ENCODE measurements at places on chromosomes 7 and 10.

GRCh38 chr10:122707535-122707934, 7.9 kb upstream of the C10orf120 start:
- DNase-seq, result no peak

DNA sequence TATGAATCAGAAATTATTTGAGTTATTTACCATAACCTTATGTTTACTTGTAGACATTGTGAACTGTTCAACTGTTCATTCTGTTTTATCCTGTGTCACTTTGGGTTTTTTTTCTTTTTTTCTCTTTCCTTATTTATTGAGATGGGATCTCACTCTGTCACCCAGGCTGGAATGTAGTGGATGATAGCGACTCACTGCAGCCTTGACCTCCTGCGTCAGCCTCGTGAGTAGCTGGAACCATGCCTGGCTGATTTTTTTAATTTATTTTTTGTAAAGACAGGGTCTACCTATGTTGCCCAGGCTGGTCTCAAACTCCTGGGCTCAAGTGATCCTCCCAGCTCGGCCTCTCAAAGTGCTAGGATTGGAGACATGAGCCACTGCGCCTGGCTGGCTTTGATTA, 97.1 kb downstream of the CSTF2T start:
- no peak for DNase-seq

DNA sequence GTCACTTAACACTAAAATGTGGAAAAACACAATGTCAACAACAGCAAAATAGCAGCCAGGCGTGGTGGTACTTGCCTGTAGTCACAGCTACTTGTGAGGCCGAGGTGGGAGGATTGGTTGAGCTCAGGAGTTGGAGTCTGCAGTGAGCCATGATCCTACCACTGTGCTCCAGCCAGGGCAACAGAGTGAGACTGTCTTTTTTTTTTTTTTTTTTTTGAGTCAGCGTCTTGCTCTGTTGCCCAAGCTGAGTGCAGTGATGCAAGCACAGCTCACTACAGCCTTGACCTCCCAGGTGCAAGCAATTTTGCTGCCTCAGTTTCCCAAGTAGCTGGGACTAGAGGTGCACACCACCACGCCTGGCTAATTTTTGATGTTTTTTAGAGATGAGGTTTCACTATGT, 6.1 kb downstream of the KCTD7 start:
- no peak for DNase-seq

GRCh38 chr7:98085674-98086073, 21.0 kb upstream of the LMTK2 start:
- DNase-seq, result no peak

DNA sequence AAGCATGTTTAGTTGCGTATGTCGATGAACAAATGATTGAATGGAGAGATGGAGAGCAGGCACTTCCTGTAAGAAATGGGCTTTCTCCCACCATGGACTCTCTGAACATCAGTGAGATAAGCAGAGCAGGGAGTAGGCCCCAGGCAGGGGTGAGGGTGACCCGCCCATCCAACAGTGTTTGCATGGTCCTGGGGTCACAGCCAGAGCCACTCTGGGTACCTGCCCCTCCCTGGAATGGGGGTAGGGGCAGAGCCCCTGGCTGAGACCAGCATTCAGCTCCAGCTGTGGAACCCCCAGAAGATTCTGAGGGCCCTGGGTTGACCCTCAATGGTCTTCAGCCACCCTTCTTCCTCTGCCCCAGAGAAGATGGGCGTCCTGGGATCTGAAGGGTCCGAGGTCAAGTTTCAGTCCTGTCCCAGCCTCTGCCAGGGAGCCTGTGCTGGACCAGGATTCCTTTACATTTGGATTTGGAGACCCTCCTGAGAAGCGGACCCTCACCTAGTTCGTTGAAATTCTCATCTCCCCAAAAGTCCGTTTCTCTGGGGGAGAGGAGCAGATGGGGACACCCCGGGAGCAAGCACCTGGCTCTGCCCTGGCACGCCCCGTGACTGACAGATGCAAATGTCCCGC, 2.4 kb upstream of the FGF8 start:
- DNase-seq, result no peak

- DNase-seq, result no peak
These were observed 41.1 kb downstream of the GNAI1 start for GRCh38 chr7:80175744-80176143.

DNA sequence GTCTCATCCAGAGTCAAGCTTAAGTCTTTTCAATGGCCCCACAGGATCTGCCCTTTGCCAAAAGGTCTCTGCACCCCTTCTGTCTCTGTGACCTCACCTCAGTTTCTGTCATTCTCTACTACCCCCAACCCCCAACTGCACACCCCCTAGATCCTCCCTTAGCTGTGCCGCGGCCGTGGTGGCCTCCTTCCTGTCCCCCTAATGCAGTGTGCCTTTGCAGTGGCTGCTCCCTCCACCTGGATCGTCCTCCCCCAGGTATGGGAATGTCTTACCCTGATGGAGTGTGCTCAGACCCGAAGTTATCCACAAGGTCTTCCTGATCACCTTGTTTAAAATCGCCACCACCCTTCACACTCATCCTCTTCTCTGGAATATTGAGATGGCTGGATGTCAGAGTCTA, 9.6 kb downstream of the FGF8 start:
- DNase-seq, result no peak

- DNase-seq, result no peak
These were observed 152.6 kb downstream of the SLC16A9 start for GRCh38 chr10:59557052-59557451.

DNA sequence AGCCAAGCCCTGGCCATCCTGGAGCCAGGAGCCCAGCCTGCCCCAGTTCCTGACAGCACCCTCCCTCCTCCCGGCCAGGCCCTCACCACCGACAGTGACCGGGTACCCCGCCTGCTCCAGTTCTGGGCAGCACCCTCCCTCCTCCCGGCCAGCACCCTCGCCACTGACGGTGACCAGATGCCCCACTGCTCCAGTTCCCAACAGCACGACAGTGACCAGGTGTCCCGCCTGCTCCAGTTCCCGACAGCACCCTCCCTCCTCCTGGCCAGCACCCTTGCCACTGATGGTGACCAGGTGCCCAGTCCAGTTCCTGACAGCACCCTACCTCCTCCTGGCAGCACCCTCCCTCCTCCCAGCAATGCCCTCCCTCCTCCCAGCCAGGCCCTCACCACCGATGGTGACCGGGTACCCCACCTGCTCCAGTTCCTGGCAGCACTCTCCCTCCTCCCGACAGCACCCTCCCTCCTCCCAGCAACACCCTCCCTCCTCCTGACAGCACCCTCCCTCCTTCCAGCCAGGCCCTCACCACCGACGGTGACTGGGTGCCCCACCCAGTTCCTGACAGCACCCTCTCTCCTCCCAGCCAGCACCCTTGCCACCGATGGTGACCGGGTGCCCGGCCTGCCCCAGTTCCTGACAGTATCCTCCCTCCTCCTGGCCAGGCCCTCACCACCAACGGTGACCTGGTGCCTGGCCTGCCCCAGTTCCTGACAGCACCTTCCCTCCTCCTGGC, 40.3 kb downstream of the VIPR2 start:
- DNase-seq, result no peak

DNA sequence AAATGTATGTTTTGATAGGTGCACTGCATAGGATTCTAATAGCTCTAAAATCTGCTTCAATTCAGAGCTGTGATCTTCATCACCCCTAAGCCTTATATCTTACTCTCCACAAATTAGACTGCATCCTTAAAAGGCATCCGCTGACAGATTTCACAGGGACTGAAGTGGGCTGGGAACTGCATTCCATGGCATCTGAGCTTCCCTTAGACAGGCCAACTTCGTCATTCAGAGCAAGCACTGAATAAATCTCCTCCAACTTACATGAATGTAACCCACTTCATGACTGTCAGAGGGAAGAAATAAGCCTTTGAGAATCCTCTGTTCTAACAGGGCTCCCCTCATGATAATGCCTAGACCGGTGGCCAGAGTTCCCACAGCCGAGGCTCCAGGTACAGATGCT, 71.3 kb downstream of the SFMBT2 start:
- DNase-seq, result no peak

DNA sequence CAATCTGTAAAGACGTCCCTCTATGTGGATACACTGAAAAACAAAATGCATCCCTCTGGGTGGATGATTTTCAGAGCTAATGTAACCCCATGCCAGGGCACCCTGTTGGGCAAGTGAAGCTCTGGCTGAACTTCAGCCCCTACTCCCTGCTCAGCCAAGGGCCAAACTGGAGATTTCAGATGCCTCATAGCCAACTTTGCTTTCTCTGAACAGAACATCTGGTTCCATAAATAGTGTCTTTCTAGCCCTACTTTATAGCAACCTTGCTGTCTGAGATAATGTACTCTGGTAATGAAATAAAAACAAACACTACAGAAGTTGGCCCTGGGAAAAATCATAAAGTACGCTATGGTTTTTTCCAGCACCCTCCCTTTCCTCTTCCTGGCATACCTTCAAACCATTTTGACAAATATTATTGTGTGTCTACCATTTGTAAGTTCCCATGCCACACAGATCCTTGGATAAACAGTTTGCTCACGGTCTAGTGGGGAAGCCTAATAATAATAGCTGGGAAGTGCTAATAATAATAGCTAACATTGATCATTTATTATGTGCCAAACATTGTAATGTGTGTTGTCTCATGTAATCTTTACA, 3.4 kb downstream of the ENTPD1 start:
- DNase-seq, result no peak

DNA sequence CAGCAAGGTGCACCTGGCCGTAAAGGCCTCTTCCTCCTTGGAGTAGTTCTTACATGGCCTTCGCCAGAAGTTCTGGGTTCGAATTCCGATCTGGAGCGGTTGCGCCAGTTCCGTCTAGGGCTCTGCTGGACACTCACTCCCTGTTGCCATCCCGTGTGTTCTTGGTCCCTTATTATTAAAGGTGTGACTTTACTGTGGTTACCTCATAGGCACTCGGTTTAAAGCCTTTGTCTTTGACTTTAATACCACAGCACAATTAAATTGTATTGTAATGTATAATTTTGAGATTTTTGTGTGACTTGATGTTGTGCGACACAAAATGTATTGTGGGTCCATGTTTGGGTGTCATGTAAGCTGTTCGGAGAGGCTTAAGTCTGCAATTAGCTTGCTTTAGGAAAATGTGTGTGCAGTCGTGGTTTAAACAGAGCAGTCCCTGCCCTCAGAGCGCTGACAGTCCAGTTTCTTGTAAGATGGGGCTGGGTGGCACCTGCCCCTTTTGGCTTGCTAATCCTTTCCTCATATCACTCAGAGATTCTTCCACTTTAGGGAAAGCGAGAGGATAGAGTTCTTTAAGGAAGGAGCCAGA, 919 bp downstream of the INPP5F start:
- DNase-seq, result no peak

- DNase-seq, result no peak
These were observed 12.2 kb upstream of the SVIL start for GRCh38 chr10:29646960-29647461.

DNA sequence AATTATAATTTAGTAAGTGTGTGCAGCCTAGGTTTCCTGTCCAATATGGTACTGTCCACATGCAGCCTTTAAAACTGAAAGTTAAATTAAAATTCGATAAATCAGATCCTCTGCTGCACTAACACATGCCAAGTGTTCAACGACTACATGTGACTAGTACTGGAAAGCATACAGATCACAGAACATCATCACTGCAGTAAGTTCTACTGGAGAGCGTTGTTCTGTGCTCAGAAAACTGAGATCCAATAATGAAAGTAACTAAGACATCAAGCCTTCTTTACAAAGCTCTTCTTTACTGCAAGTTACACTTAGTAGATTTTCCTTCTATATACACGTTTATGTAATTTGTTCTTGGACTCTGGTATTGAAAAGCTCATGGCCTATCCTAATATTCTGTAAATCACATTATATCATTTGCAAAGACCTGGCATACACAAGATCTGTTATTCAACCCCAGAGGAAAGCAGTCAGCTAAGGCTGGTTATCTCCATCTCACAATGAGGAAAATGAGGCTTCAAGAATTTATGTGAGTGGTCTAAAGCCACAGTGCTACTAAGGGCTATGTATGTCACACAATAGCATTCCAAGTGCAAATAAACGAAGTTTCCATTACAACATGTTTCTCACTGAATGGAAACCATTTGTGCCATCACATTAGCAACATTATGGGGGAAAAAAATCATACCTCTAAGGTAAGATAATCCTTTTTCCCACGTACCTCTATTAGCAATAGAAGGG, 77.6 kb downstream of the VPS41 start:
- DNase-seq, result no peak

GRCh38 chr10:95531058-95531809, 29.9 kb downstream of the SORBS1 start:
- DNase-seq, result no peak

DNA sequence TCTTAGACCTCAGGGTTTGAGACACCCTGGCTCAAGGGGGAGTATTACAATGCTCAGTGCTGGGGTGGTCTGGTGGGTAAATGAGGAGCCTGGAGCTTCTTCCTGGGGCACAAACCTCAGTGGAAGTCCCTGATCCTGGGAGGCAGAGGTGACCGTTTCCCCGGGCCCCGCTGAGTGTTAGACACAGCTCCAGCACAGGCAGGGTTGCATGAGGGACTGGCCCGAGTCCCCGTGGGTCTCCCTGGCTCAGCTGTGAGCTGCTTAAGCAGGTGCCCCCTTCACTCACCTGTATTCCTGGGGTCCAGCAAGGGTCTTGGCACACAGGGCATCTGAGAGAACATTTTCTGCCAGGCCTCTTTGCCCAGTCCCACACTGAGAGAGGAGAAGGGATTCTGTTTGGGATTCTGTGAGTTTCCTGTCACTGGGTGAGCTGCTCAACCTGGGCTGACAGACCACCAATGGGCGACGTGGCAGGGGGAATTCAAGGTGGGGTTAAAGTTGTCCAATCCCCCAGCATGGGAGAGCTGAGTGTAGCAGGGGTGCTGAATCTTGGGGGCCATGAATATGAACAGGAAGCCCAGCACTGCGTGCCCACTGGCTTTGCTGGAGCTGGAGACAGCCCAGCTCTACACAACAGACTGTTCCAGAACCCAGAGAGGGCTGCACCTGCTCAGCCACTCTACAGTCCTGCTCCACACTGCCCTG, 29.9 kb downstream of the DDIT4 start:
- DNase-seq, result no peak

DNA sequence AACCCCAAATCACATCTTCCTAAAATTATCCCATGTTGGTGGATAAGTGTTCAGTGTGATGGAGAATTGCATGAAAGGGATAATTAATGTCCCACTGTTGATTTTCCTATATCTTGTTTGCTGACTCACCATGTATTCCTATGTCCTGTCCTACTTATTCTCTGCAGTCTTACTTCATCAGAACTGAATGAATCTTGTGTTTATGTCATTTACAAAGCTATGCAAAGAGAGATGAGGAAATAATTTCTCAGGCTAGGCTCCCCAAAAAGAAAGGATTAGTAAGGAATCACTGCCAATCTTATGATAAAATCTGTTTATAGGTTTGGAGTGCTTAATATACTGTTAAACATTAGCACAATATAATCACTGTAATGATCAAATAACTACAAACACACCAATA, 360.8 kb downstream of the CRPPA start:
- DNase-seq, result no peak

- no peak for DNase-seq
These were observed 36.0 kb upstream of the DLG5 start for GRCh38 chr10:77962350-77963146.

- no peak for DNase-seq
These were observed 56.6 kb downstream of the TWIST1 start for GRCh38 chr7:19060761-19061259.

DNA sequence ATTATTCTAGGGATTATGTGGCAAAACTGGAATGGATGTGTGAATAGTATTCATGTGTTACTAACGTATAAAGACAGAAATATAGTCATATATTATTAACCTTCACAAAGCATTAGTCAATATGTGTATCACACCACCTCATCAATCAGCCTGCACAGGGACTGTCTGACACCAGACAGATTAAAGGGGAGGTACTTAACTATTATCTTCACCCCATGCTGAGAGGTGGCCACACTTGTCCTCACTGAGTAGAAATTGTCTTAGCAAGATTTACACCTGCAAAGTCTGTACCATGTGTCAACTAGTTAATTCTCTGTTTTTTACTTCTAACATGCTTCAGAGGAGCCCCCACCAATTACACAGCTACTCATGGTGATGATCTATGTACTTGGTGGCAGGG, 146.3 kb upstream of the LRGUK start:
- DNase-seq, result no peak
